ENCODE measurements at places on chromosomes 1 and 21.

DNA sequence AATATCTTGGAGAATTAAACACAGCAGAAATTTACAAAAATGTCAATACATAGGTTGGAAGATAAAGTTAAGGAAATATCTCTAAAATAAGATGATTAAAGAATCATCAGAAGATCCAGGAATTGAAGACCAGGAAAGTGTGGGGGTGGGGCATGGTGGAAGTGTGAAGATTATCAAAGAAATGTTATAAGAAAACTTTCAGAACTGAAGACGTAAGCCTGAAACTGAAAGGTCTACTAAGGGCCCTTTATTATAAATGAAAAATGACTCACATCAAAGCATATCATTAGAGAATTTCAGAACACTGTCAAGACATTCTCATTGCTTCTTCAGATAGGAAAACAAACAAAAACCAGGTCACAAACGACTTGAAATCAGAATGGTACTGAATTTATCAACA, 92.4 kb upstream of the DPT start:
- peak; percentile 28 for DNase-seq

DNA sequence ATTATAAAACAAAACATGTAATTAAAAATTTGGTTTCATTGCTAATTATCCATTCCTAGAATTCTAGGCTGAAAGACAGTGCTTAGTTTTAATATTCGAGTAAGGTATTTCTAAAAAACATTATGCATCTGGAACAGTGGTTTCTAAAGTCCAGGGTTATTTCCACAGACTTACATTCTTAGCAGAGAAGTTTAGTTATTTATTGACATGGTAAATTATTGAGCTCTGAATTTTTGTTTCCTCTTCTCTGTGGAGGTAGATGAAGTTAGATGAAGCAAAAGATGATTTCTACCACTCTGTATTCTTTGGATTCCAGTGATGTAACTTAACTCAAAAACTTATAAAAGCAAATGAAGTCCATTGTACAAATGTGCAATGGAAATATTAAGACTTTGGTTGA, 709.4 kb downstream of the MRPL39 start:
- no peak for DNase-seq

DNA sequence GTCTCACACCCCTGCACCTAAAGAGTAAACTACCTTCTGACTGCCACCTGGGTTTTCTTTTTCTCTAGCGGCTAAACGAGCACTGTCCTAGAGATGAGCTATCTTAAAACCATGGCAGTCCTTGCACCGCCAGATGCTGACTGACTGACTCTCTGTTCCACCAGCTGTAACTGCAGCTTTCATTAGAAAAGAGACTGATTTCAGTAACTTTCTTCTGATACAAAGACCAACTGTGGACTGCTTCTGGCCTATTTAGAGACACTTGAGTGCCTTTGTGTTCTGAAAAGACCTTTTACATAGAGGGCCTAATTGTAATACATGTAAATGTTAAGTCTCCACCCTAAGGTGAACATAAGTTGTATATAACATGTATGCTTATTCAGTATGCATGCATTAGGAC, 152.5 kb downstream of the DISC1 start:
- DNase-seq, result no peak

DNA sequence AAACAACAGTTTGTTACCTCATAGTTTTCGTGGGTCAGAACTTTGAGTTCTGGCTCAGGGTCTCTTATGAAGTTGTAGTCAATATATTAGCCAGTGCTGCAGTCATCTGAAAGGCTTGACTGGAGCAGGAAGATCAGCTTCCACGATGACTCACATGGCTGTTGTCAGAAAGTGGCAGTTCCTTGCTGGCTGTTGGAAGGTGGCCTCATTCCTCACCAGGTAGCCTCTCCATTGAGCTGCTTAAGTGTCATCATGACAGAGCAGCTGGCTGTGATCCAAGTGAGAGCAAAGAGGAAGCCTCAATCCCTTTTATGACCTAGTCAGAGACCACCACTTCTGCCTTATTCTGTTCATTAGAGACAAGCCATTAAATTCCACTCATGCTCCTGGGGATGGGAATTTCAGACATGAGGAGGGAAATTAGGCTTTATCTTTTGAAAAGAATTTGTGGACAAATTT, 5.6 kb downstream of the OSBPL9 start:
- DNase-seq, result no peak

- DNase-seq, result no peak
Observed at GRCh38 chr1:95701450-95702173, 467.6 kb downstream of the RWDD3 start.

- DNase-seq, result no peak
Observed at GRCh38 chr1:180451504-180451903, 50.9 kb downstream of the ACBD6 start.

- DNase-seq, result no peak
Observed at GRCh38 chr1:65952696-65953095, 160.0 kb downstream of the PDE4B start.

GRCh38 chr21:16502273-16502672, 772.5 kb downstream of the USP25 start:
- DNase-seq, result no peak

DNA sequence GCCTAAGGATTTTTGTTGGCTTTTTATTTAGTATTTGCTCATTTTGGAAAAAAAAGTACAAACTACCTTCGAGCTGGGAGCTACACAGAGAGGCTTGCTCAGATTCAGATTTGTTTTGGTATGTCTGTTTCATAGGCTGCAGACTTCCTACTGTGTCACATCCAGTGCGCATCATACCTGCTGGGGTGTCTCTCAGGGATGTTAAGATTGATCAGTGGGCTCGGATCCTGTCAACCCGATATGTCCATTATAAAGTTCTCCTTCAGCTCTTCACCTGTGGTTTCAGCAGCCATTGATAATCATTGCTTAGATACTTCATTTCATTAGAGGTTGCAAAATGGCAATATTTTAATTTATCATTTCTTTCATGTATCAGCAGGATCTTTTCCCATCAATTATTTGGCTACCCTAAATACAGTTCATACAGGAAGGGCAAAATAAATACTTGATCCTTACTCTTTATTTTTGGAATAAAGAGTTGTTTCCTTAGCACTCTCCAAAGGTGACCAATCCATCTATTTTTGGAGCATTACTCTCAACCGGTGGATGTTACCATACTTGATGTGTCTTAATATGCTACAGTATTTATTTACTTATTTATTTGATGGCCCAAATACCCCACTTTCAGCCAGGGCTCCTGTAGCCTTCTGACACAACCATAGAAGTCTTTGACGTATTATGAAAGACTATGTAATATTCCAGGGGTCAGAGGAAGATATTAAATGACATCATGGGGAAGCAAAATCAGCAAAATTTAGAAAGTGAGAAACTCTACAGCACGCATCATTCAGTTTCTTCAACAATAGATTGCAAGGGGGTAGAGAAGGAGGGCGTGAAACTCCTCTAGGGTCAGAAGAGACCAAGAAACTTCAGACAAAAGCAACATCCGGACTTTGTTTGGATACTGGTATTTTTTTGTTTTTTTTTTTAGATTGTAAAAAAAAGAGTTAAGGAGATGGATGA, 55.3 kb upstream of the HNRNPU start:
- DNase-seq, result no peak

DNA sequence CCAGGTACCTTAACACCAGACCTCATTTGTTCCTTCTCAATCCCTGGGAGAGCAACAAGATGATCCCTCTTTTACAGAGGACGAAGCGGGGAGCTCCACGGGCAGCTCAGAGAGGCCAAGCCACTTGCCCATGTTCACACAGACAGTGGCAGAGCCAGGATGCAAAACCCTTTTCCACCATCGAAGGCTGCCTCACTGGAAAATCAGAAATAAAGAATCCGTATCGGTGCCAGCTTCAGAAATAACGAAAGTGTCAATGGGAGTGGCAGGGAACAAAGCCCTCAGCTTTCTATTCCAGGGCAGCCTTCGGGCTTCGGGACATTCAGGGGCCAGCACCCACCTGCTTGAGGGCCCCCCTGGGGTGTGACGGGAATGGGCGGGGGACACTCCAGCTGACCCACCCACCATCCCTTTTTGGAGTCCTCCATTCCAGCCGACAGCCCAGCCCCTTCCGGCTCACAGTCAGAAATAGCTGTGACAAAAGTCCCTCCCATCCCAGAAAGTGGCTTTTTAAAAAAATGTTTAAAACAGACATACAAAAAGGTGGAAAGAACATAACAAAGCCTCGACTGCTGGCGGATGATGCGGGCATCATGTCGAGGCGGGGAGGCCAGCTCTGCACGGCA, 6.0 kb downstream of the IFFO2 start:
- no peak for DNase-seq

DNA sequence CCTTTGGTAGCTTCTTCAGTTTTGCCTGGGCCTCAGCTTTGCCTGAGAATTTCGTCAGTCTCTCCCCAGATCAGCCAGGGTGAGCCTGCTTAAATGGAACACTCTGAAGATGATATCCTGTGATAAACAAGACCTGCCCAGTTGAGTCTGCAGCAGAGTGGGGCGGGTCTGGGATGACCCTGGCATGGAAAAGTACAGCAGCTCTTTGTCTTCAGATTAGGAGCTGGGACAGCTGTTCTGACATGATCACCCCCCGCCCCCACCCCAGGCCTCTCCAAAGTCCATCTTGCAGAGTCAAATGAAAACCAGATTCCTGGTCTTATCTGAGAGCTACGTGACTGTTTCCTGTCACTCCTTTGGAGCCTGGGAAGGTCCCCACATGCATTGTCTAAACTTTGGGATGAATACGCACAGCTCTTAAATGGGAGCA, 2.2 kb upstream of the TMEM51 start:
- DNase-seq, result no peak

DNA sequence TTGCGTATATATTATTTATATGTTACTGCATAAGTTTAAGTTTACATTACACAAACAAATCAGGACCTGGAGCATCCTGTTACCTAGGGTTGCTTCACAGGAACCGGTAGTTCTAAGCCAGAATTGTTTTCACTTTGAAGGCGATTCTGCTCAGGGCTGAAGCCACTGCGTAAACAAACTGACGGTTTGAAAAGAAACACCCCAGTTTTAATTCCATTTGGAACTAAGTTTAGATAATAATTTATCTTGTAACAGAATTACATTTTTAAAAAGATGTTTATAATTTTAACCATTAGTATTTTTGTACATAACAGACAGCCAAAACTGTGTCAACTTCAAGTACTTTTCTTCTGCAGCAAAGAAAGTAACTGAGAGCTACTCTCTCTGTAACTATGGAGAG, 282.1 kb upstream of the LYPLAL1 start:
- DNase-seq, result no peak

DNA sequence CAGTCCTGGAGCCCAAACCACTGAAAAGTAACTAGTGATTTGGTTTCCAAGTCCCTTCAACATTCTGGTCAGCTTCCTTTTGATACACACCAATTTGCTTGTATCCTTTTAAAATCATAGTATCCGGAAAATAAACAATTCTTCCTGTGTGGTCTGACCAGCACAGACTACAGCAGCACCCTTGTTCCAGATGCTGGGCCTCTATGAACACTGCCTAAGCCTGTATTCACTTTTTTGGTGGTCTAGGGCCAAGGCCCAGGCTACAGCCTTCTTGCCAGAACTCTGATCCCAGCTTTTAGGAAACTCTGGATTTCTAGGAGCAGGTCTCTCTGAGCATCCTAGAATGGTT, 801 bp upstream of the DDAH1 start:
- DNase-seq, result no peak

DNA sequence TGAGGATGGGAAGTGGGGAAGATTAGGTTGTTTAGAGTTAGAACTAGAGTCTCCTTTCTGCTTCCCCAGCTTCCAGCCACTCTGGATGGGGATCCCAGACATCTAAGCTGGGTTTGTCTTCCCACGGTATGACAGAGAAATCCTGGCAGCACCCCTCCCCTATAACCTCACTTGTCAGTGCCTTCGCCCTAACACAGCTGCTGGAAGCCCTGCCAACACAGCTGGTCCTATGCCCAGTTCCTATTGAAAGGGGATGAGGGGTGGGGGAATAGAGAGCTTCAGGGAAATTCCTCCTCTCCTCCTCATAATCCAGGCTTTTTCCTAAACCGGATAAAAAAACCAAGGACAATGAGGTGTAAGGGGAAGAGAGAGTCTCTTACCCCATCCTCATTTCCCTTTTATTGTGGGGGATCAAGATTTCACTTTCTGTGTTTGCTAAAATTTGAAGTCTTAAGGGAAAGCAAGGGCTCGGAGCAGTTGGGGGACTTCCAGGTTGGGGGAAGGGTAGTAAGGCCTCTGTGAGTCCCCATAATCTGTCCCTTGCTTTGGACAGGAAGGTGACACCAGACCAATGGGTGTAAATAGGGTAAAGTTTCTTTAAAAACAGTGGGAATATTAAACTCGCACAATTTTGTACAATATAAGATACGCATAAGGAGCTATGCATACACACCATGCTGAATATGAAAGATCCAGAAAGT, 590 bp downstream of the TMOD4 start:
- DNase-seq, result no peak

DNA sequence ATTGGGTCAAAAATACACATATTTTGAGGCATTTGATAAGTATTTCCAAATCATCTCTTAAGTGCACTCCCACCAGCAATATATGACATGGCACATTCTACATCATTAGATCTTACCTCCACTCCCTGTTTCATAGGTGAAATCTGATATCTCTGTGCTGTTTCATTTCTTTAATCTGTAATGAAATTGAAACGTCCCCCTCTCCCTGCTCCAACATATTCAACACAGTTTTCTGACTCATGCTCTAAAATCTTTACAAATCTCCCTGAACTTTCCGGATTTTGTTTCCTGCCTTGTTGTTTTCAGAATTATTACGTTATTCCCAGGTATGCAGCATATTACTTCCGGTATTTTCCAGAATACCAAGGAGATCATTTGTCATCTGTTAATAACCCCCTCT, 66.1 kb upstream of the AKT3 start:
- DNase-seq, result no peak

GRCh38 chr1:62722796-62723195, 34.6 kb upstream of the DOCK7 start:
- no peak for DNase-seq

GRCh38 chr1:30728832-30729638, 5.7 kb upstream of the MATN1 start:
- DNase-seq, result no peak

GRCh38 chr1:28139025-28139712, 37.3 kb downstream of the PTAFR start:
- DNase-seq, result no peak

- DNase-seq, result no peak
Observed at GRCh38 chr1:106080608-106081325, 975.7 kb upstream of the PRMT6 start.

DNA sequence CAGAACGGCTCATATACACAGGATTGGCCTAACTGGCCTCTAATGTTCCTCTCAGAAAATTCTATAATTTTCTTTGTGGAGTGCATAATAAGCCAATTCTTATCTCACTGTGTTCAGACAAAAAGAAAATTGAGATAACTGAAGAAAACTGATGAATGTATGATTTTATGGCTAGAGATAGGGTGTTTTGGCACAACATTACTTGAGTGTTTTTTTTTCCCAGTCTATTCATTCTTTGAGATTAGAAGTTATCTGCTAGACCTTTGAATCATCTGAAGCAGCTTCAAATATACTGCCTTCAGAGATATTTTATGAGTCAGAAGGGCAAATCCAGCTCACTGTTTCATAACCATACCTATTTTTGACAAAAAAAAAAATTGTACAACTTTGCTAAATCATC, 85.6 kb downstream of the VAV3 start:
- no peak for DNase-seq

- no peak for DNase-seq
Observed at GRCh38 chr1:36497207-36497606, 14.5 kb upstream of the CSF3R start.

- no peak for DNase-seq
Observed at GRCh38 chr1:118563981-118564951, 379.2 kb upstream of the SPAG17 start.
